Astrocyte (in vitro differentiated cells and primary cell): ENCODE measurements at places on chromosomes 16 and 17. TPM values are rescaled to one million over a fixed set of nuclear protein-coding genes. Genes with fewer than 3 reads are reported as not detected.

GRCh38 chr17:49788478-49789242 lies at the start of gene KAT7:
Gene KAT7, plus strand, starts transcription at chr17:49788681. Its CDS starts 154 bp downstream, at chr17:49788835.
- DNase-seq: peak; percentile 97

GRCh38 chr17:19755392-19755791 lies 7.3 kb upstream of the ALDH3A1 start:
- DNase-seq: no peak

The TBC1D26 gene
- 0.14 and 0.77 TPM in 2 replicates for total RNA-seq

- DNase-seq: peak; percentile 65
Measured at GRCh38 chr17:3773511-3773910, 27.5 kb downstream of the ITGAE start.

GRCh38 chr17:48871551-48872351 lies 20.8 kb upstream of the ATP5MC1 start:
- no peak for DNase-seq

DNA sequence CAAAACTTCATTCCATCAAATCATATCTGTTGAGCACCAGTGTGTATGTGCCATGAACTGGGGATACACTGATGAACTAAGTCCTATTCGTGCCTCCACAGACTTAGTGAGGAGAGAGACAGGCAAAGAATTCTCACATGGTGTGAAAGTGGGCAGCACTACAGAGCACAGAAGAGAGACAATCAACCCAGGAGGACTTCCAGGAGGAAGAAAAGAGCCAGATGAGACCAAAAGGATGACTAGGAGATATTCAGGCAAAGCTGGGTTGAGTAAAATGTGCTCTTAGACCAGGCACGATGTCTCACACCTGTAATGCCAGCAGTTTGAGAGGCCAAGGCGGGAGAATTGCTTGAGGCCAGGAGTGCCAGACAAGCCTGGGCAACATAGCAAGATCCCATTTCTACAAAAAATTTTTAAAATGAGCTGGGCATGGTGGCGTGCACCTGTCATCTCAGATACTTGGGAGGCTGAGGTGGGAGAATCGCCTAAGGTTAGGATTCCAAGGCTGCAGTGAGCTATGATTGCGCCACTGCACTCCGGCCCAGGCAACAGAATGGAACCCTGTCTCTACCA lies 30.2 kb upstream of the TNRC6A start:
- DNase-seq: no peak

DNA sequence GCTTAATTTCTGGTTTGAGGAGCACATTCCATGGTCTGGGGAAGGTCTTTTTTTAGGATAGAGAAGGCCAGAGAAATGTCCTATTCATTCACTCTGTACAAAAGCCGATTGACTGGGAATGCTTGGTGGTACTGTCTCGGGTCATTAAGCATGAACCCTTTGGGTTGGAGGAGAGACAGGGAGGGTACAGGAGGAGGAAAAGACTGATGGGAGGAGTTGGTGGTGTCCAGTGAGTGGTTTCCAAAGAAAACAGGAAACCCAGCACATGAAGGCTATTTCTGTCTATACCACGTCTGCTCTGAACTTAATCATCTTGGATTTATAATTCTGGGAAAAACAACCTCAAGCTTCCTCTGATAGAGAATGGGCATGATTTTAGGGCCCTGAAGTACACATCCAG lies 111.9 kb downstream of the XYLT1 start:
- peak; percentile 92 for DNase-seq

DNA sequence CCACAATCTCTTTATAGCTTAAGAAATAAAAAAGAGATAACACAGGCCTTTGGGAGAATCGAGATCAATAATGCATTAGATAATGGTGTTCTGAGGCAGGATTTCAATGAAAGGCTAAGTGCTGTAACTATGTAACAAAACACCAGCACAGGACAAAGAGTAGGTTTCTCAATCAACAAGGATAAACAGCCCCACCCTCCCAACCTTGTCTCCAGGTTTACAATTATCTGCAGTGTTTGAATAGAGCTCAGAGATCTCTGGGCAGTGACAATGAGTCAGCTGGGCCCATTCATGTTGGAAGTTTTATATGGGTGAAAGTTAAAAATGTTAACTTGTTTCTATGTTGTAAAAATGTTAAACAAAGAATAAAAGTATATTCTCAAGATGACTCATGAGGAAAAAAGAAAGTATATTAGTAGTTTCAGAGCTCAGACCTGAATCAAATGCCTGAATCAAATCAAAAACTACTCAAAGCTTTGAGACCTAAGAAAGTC lies 17.0 kb upstream of the KRT20 start:
- no peak for DNase-seq

GRCh38 chr16:55040366-55041086 lies 109.9 kb downstream of the IRX5 start:
- DNase-seq: no peak

The SCNN1G gene
- total RNA-seq: not detected in 2 replicates

The VAMP2 gene
- total RNA-seq: 28.0 and 31.3 TPM in 2 replicates

GRCh38 chr17:2292100-2292499 lies 11.5 kb downstream of the SMG6 start:
- peak; percentile 71 for DNase-seq

DNA sequence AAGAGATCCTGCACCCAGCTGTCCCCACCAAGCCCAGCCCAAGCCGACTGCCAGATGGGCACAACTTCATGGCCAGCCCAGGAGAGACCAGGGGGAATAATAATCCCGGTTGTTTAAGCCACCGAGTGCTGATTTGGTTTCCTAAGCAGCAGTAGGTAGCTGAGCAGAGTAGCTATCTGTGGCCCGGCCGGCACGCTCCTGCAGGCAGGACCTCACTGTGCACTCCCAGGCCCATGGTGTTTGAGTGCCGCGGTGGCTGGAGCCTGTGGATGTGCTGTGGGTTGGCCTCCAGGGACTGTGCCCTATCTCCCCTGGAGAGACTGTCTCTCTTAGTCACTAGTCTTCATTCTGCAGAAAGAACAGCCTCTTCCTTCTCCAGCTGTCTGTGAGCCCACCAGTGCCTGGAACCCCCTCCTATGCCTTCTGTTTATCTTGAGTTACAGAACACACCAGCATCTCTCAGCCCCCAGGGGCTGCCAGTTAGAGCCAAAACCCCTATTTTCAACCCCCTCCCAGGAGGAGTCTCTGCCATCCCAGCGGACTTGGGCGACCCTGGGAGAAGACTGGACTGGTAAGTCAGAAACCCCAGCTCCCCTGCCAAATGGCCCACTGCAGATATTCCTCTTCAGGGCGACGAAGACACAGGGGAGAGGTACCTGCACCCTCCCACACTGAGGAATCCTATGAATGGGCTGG lies 152.0 kb downstream of the SDK2 start:
- DNase-seq: no peak

DNA sequence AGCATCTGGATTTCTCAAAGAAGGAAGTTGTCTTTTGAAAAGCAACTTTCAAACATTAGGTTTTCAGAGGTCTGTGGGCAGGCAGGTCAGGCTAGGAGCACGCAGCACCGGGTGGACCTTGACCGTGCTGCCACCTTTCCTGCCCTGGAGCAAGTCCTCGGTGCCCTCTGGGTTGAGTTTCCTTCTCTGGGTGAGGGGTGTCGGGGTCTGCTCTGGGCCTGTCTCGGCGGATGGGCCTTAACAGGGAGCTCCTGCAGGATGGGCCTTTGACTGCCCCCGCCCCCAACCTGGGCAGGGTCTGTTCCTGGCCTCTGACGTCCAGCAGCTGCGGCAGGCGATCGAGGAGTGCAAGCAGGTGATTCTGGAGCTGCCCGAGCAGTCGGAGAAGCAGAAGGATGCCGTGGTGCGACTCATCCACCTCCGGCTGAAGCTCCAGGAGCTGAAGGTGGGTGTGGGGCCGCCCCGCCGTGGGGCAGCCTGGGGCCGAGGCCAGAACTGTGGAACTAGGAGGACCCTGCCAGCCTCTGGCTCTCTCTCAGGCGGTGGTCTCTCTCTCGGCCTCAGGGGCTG lies 8.7 kb downstream of the DEF8 start:
- DNase-seq: no peak

GRCh38 chr17:39781861-39782213 lies 44.1 kb downstream of the GRB7 start:
- DNase-seq: no peak

The PMP22 gene
- total RNA-seq: 41.7 and 49.6 TPM in 2 replicates

The GGT6 gene
- total RNA-seq: not detected in 2 replicates

DNA sequence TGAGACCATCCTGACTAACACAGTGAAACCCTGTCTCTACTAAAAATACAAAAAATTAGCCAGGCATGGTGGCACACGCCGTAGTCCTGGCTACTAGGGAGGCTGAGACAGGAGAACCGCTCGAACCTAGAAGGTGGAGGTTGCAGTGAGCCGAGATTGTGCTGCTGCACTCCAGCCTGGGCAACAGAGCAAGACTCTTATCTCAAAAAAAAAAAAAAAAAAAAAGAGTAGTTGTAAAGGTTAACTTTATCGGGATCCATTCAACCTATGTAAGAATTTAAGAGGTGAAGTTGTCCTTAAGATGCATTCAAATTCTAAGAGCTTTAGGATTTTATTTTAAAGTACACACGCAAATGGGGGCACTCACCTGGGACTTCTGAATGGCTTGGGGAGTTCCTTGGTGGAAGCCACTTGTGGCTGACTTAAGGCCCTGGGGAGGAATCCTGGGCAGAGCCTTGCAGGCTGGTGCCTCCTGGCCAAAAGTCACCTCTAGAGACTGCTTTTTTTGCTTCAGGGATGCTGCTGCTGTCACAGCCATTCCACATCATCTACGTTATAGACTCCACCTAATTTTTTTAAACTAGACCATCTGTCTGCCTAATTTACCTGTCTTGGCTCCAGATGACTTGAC lies 3.3 kb downstream of the CTCF start:
- no peak for DNase-seq

DNA sequence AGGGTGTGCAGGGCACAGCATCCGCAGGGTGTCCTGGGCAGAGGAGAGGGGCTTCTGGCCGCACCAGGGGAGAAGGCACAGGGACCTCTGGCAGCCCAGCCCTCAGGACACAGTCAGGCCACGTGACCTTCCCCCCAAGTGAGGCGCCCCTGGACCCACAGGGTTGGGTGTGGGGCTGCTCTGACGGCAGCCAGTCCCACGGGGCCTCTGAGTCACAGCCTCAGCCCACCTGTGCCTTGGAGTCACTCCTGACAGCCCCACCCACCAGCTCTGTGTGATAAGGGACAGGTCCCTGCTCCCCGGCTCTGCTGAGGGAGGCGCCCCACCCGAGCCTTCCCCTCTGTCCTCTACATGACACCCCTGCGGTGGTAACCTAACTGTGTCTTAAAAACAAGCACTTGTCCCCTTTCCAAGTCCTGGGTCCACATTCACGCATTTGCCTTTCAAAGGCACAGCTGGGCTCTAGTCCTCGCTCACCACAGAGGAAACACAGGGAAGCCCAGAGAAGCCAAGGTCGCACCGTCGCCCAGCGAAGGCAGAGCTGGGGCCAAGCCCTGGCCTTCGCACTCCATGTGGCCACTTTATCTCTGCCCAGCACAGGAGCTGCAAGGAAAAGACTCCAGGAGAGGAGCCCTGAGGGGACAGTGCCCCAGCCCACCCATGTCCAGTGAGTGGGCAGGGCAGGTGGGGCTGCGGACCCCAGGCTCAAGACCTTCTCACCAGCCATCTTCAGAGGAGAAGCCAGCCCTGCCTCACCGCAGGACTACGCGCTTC lies 5.1 kb upstream of the NPTX1 start:
- DNase-seq: no peak

The MED9 gene
- 7.7 and 9.4 TPM in 2 replicates for total RNA-seq

DNA sequence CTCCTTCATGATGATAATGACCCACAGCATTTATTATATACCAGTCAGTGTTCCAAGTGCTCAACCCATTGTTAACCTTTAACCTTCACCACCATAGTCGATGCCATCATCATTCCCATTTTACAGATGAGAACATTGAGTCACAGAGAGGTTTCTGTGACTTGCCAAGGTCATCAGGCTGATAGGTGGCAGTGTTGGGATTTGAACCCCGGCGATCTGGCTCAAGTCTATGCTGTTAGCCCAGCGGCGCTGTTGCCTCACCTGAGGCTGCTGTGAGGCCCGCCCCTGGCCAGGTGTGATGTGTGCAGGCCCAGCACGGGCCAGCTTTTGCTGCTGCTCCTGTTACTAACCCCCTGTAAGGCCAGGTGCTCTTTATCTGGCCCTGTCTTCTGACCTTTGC lies 101.2 kb downstream of the OR1D5 start:
- DNase-seq: no peak

- DNase-seq: peak; percentile 20
Measured at GRCh38 chr17:63626551-63627180, 4.4 kb downstream of the MAP3K3 start.

The AGRP gene
- not detected in 2 replicates for total RNA-seq

DNA sequence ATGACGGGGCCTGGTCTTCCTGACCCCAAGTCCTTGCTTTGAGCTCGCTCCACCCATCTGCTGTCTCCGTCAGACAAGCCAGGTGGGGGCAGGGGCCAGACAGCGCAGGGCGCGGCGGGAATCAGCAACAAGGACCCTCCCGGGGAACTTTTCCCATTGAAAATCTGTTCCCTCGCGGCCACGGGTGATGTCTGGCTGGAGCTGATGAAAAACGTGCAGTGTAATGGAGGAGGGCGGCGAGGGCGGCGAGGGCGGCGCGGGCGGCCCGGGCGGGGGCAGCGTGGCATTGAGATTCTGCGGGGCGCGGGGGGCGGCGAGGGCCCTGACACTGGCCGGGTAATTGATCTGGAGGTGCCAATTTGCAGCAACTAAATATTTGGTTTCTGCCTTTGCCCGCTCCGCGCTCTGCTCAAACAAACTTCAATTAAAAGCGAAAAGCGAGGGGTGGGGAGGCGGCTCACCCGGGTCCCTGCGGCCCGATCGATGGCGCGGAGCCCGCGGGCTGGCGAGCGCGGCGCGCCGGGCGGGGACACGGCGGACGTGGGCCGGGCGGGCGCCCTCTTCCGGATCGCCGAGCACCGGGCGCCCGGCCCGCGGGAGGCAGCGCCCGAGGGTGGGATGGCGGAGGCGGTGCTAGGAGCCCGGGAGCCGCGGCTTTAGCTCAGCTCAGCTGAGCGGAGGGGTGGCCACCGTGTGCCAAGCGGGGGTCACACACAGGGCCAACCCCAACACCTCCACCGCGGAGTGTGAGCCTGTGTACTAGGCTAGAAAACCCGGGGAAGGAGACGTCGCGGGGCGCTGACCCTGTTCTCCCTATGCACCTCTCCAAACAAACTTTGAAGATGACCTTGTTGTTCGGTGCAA lies 32.4 kb downstream of the DCAKD start:
- no peak for DNase-seq

GRCh38 chr17:6023036-6023831 lies 46.9 kb upstream of the WSCD1 start:
- DNase-seq: no peak

DNA sequence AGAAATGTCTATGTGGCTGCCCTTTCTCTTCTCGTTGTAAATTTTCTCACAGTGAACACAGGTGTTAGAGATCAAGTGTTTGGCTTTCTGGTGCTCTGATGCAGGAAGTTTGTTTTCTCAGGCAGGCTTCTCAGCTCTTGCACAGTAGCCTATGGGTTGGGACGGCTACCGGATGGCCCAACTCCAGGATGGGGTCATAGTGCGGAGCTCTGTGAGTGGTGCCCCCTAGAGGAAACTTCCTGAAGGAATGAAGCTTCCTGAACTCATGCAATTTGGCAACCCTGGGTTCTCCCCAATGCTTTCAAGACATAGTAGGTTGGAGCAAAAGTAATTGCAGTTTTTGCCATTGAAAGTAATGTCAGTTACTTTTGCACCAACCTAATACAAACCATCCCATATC lies 407.5 kb upstream of the HSBP1 start:
- DNase-seq: no peak

The CIITA gene
- not detected in 2 replicates for total RNA-seq

GRCh38 chr16:23423496-23424049 lies 29.4 kb downstream of the COG7 start:
- peak; percentile 95 for DNase-seq

- no peak for DNase-seq
Measured at GRCh38 chr16:75181630-75182029, 25.3 kb downstream of the CTRB2 start.
